Stimulated activated CD4-positive, alpha-beta T cell treated with anti-CD3 and anti-CD28 coated beads, Interleukin-4, amount 100 ng/mL, for 48 hours (primary cell): ENCODE measurements at places on chromosomes 4 and X.

DNA sequence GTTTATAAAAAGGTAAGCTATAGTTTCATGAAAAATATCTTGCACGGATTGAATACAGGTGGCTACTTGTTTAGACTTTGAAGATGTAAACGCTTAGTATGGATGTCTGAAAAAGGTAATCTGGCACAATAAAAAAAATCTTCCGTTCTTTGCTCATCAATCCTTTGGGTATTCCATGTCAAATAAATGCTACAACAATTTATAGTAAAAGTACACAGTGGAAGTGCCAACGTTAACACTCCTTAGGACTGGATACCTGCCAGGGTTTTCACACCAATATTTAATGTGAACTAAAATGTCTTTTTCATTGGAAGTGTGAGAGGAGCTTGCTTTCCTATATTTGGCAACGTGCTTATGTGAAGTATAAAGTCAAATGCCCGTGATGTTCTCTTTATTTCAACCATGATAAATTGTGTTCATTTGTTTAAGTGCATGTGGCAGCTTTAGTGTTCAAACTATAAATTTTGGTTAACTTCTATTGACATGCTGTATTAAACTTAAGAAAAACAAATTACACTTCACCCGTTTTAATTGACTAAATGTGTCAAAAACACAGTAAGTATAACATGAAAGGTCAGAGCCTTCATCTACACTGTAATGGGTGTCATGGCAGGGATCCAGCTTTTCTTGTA lies 121.7 kb upstream of the HAND2 start:
- DNase-seq = no peak

DNA sequence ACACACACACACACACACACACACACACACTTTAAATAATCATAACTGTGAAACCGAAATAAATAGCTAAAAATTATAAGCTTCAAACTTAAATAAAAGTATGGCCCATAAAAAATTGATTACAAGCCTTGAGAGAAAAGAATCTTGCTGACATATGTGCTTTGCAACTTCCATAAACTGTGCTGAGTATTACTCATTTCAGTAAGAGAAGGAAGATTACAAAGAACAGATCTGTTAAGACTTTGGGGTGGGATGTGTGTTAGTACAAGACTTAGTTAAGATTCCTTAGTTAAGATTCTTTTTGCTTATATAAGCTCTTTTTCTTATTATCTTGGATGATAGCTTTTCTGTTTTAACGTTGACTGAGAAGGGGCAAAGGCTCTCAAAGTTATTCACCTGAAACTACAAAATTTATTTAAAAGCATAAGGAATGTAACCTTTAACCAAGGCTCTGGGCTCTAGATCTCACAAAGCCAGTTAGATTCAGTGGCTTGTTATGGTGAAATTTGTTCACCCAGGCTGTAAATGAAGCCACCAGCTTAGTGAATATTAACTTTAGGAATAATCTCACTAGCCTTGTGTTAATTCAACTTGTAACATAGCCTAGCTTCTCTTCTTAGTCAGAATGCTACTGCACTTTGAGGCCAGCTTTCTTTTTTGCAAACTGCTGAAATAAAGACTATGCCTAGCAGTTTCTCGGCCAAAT lies 58.2 kb downstream of the ARSJ start:
- DNase-seq = no peak

- DNase-seq = no peak
These were observed 67.4 kb downstream of the CRMP1 start for GRCh38 chr4:5825321-5826041.

- DNase-seq = no peak
These were observed 1016.5 kb downstream of the SH3BGRL start for GRCh38 chrX:82218361-82218760.

DNA sequence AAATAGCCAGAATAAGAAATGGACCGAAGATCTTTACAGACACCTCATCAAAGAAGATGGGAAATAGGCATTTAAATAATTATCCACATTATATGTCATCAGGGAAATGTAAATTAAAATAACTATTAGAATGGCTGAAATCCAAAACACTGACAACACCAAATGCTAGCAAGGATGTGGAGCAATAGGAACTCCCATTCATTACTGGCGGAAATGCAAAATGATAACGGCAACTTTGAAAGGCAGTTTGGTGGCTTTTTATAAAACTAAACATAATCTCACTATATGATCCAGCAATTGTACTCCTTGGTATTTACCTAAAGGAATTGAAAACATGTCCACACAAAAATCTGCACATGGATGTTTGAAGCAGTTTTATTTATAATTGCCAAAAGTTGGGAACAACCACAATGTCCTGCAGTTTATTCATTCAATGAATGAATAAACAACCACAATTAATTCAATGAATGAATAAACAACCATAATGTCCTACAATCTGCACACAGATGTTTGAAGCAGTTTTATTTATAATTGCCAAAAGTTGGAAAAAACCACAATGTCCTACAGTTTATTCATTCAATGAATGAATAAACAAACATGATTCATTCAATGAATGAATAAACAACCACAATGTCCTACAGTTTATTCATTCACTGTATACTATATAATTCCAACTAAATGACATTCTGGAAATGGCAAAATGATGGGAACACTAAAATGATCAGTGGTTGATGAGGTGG lies 117.6 kb upstream of the PCDH18 start:
- no peak for DNase-seq

GRCh38 chr4:7124689-7125442 lies 57.0 kb upstream of the GRPEL1 start:
- DNase-seq = no peak

GRCh38 chrX:7145454-7145853 lies 2.1 kb upstream of the STS start:
- DNase-seq = no peak

DNA sequence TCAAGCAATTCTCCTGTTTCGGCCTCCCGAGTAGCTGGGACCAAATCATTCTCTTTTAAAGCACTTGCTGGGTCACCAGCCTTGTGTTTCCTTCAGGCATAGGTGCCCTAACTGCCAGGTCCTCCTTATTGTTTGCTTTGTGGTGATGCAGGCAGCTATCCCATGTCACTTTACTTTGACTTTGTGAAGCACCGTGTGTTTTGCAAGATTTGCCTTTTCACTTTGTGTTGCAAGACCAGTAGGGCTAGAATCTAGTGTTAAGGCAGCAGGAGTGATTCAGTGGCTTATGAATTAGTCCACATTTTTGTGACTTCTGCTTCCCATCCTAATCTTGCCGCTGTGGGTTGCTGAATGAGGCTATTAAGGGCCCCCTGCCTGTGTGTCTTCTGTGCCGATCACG lies 20.2 kb downstream of the SYAP1 start:
- no peak for DNase-seq

DNA sequence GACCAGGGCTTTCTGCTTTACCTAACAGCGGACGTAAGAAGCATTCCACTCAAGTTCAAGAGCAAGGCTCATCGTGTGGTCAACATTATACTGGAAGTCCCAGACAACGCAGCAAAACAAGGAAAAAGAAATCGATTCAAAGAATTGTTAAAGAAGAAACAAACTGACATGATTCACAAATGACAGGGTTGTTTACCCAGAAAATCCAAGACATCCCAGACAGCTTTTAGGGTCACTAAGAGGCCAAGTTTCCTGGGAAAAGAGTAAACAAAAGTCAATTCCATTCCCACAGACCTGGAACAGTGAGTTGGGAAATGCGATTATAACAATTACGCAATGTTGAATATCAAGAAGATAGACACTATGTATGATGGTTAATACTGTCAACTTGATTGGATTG lies 21.5 kb upstream of the HTRA3 start:
- no peak for DNase-seq

DNA sequence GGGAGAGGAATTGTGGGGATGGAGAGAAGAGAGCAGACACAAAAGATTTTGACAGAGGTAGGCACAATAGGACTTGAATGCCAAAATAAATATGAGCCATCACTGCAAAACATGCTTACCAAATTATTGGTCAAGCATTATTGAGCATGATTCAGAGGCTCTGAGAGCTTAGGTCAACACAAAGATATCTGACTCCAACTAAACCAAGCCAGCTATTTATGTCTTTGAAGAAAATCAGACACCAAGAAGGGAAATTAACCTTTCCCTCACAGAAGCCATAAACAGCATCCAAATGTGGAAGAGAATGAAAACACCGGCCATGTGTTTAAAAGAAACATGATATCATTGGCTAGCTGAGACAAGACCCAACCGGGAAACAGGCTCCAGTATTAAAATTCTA lies 323.2 kb downstream of the RAB28 start:
- DNase-seq = no peak

- DNase-seq = no peak
These were observed 1456.6 kb downstream of the STIM2 start for GRCh38 chr4:28317221-28317620.

DNA sequence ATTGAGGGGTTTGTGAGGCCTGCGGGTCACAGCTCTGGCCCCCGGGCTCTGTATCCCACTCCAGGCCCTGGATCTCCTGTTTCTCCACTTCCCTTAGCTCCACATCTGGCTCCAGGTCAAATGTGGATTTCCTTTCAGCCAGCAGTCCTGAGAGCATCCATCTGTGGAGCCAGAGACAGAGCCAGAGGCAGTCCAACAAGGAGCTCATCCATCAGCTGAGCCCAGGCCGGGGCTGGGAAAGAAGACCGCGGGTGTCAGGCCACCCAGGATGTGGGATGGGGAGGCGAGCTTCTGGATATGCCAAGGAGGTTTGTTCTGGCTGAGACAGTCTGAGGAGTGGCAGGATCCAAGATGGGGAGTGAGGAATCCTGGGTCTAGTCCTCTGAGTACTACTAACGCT lies 91.7 kb downstream of the EFNB1 start:
- no peak for DNase-seq

DNA sequence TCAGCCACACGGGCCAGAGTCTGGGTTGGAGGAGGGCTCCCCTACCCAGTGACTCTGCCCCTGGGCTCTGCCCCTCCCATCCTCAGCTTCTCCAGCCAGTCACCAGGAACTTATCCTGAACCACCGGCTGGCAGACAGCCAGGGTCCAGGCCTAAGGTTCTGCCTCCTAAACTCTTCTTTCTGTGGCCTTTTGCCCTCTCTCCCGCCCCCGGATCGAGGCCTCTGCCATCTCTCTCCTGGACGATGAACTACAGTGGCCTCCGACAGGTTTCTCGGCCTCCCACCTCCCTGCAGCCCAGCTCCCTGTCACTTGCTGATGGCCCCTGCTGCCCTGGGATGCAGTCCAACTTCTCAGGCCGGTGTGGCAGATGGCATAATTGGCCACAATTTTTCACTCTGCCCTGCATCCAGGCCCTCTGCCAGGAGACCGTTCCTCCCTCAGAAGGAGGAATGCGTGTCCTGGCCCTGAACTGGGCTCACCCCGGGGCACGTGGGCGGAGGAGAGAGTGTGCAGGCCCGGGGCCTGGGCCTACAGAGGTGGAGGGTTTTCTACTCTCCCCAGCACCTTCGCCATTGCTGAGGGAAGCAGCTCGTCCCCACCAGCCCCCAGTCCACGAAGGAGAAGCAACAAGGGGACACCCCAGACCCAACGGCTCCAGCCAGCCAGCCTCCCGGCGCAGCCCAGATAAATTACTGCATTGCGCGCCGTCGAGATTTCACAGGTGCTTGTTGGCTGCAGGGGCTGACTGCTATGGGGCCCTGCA lies 81.9 kb upstream of the LRPAP1 start:
- DNase-seq = no peak

- DNase-seq = no peak
These were observed 142.3 kb downstream of the PCDH18 start for GRCh38 chr4:137389911-137390520.

DNA sequence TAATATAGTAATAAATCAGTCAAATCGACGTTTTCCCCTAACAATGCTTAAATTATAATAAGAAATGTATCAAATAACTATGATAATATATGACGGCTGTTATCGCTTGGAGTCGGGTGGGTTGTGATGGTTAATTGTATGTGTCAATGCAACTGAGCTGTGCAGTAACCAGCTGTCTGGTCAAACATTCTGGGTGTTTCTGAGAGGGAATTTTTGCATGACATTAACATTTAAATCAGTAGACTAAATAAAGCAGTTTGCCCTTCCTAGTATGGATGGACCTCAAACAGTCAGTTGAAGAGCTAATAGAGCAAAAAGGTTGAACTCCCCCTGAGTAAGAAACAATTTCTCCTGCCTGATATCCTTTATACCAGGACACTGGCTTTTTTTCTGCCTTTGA lies 96.7 kb downstream of the YIPF7 start:
- no peak for DNase-seq

- no peak for DNase-seq
These were observed 1.1 kb downstream of the ZFP42 start for GRCh38 chr4:187996502-187997177.

DNA sequence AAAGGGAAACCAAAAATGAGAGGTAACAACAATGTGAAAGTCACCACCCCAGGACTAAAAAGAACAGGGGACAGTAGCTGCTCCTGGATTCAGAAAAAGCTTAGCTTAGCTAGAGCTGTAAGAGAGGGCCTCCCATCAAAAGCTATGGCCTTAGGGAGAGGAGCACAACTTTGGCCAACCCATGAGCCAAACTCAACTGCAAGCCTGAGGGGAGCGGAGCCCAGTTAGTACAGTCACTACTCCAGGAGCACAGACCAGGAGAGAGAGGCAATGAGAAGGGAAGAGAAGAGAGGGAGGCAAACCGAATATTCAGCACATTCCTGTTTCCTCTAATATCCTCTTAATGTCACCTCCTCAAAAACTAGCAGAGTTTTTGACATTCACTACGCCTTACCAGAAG lies 917.1 kb upstream of the INTU start:
- no peak for DNase-seq

DNA sequence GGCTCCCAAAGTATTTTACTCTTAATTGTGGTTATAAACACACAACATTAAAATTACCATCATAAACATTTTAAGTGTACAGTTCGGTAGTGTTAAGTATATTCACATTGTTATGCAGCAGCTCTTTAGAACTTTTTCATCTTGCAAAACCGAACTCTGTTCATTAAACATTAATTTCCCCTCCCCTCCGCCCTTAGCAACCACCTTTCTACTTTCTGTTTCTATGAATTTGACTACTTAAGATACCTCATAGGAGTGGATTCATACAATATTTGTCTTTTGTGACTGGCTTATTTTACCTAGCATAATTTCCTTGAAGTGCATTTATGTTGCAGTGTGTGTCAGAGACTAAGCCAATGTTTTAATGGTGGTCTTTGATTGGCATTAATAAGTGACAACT lies 32.6 kb downstream of the IL13RA1 start:
- DNase-seq = no peak

- no peak for DNase-seq
These were observed 67.2 kb downstream of the TBC1D9 start for GRCh38 chr4:140688711-140689598.
